ENCODE measurements at places on chromosomes 12 and 14. TPM values are rescaled to one million over a fixed set of nuclear protein-coding genes. Genes with fewer than 3 reads are reported as not detected.

DNA sequence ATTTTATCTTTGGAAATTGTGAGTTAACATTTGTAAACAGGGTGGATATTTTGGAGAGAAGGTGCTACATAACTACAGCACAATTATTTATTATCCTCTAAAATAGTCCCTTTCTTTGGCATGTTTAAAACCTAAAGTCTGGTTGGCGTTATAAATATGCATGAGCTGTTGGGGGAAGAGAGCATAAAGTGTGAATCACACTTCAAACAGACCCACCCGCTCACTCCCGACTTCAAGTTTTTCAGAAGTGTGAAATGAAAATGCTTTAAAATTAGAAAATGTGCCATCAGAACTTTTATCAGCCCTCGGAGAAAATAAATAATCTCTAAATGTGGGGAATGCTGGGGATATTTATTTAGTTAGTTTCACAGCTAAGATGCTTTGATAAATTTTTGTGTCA is 1006.9 kb downstream of the NRXN3 start:
- DNase-seq: no peak

DNA sequence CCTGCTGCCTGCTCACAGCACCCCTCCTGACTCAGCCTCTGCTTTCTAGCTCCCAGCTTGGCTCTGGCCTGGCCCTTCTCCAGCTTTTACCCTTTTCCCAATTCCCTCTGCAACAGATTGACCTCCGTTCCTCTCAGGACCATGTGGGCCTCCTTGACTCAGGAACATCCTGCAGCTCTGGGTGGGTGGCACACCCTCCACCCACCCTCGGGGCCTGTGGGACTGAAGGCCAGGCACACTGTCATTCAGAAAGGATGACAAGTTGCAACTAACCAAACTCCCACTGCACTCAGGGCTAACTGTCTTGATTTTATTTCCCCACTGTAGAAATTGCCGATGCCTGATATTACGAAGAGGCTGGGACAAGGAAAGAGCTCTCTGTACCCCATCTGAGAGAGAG is 59.4 kb downstream of the HELB start:
- no peak for DNase-seq

- DNase-seq: no peak
Observed at GRCh38 chr14:100278702-100279101, 27.5 kb downstream of the SLC25A29 start.

DNA sequence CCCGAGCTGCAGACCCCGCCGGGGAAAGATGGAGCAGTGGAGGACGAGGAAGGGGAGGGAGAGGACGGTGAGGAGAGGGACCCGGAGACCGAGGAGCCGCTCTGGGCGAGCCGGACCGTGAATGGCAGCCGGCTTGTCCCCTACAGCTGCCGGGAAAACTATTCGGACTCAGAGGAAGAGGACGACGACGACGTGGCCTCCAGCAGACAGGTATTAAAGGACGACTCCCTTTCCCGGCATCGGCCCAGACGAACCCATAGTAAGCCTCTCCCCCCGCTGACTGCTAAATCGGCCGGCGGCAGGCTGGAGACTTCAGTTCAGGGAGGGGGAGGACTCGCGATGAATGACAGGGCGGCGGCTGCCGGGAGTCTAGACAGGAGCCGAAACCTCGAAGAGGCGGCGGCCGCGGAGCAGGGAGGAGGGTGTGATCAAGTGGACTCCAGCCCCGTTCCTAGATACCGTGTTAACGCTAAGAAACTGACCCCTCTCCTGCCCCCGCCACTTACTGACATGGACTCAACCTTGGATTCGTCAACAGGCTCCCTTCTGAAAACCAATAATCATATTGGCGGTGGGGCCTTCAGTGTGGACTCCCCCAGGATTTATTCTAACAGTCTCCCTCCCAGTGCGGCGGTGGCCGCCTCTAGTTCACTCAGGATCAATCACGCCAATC is 962 bp downstream of the LEMD3 start:
- peak; percentile 66 for DNase-seq

Gene PAPLN
- total RNA-seq: 0.59 TPM

Gene AICDA
- total RNA-seq: not detected

Gene RASSF8
- 26.6 TPM for total RNA-seq

Gene ATL1
- 3.1 TPM for total RNA-seq
